ENCODE measurements at places on chromosomes 3 and 15.

- no peak for DNase-seq
These were observed 10.8 kb upstream of the SKIL start for GRCh38 chr3:170346481-170347392.

GRCh38 chr3:30473374-30474051 is 132.9 kb upstream of the TGFBR2 start:
- DNase-seq: no peak

GRCh38 chr3:11476735-11477144 is 167.0 kb downstream of the VGLL4 start:
- no peak for DNase-seq

DNA sequence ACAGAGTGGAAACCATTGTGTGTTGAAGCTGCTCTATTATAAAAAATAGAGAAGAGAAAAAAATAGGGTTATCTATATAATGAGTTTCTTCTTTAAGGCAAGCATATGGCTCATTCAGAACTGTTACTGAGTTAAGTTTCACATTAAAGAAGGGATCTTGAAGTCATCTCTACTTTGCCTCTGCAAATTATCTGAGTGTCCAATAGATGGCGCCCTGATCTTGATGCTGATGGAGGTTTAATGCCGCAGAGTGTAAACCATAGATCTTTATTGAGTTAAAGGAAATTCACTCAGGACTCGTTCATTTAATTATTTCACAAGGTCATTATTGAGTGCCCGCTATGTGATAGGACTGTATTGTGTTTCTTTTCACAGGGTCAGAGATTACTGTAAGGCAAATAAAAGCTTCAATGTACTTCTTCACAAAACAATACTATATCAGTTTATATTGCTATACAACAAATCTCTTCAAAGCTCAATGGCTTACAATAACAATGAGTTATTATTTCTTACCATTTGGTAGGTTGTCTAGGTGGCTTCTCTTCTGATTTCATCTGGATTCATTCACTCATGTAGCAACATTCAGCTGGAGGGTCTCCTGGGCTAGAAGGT is 171.4 kb downstream of the NSUN3 start:
- DNase-seq: no peak

GRCh38 chr3:156253150-156253549 is 132.8 kb downstream of the KCNAB1 start:
- no peak for DNase-seq

GRCh38 chr3:10432156-10432845 is 73.1 kb downstream of the ATP2B2 start:
- DNase-seq: no peak

GRCh38 chr3:78614486-78614885 is 1153.3 kb downstream of the ROBO1 start:
- no peak for DNase-seq

- DNase-seq: no peak
These were observed 54.7 kb downstream of the FAM98B start for GRCh38 chr15:38508647-38509046.

- peak; percentile 48 for DNase-seq
These were observed 77.5 kb upstream of the IL12A start for GRCh38 chr3:159910991-159911663.

DNA sequence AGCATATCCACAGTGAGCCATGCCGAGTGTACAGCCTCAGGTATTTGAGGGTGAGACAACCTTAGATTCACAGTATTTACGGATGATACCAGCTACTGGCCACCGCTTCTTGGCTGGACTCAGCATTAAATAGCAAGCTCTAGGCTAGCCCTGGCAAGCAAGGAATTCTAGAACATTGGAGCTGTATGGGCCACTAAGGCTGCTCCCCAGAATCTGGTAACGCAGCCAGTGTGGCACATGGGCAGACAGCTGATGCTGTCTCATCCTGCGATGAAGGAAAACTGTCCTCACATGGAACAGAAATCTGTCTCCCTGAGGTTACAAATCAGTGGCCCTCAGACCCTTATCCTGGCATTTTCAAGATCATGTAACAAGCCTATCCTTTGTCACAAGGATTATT is 57.6 kb upstream of the RGMA start:
- DNase-seq: no peak

- no peak for DNase-seq
These were observed 488.9 kb downstream of the GABRG3 start for GRCh38 chr15:27459836-27460235.

- peak; percentile 25 for DNase-seq
These were observed 147.6 kb downstream of the KLF13 start for GRCh38 chr15:31474059-31474868.

- DNase-seq: no peak
These were observed 88.9 kb upstream of the CBLB start for GRCh38 chr3:105957722-105958121.

- DNase-seq: no peak
These were observed 24.4 kb downstream of the P3H2 start for GRCh38 chr3:190096345-190096744.

DNA sequence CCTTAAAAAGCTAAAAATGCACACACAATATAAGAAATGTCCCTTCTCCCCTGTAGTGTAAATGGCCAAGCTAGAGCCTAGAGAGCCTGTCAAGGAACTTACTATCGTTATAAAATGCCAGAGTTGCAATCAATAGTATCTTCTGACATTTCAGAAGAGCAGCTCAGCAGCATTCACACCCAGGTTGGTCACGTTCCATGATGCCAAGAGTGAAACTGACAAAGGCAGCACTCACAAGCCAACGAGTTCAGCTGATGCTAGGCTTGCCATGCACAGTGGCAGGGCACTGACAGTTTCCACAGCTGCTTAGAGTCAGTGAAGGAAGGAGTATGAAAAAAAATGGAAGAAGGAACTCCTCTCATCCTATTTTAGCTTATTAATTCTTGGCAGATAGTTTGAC is 331.4 kb upstream of the CCDC54 start:
- no peak for DNase-seq

DNA sequence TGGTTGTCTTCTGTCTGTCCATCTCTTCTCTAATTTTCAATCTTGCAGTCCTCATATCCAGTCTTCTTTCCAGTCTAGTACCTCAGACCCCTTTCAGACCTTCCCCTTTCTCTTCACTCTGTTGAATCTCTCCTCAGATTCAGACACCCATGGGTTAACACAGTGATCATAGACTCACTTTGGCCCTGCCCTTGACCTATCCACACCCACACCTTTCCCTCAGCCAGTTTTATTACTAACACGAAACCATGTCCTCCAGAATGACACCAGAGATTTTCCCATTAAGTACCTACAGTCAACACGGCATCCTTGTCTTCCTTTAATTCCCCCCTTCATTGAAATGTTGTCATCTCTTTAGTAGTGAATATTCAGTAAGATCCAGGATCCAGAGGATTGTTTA is 74.5 kb upstream of the UBE2E2 start:
- no peak for DNase-seq

DNA sequence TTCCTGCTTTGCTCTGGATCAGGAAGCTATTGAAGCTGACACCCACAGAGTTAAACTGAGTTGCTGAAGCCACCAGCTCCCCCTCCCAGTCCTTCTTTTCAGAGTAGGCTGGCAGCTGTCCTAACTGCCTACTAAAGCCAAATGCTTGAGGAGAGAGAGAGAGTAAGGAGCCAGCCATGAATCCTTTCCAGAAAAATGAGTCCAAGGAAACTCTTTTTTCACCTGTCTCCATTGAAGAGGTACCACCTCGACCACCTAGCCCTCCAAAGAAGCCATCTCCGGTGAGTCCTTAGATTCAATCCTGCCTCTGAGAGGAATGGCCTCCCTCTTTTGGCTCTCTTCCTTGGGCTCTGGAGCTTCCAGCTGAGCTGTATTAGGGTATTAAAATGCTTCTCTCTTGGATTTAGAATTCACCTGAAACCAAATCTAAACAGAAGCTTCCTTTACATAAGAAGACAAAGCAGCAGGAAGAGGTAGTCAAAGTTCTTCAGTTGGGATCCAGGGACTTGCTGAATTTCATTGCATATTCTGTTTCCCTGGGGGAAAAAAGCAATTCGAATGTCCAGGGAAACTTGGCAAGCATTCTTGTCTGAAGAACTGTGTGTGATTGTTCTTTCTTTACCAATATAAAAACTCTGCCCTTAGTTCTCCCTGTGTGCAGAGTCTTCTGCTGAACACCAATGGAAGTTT is at the start of gene SLC15A2:
SLC15A2 (plus strand) TSS at position 101 of the 690 bp plus-strand sequence; CDS start at position 177, 76 bp downstream.
- DNase-seq: no peak

DNA sequence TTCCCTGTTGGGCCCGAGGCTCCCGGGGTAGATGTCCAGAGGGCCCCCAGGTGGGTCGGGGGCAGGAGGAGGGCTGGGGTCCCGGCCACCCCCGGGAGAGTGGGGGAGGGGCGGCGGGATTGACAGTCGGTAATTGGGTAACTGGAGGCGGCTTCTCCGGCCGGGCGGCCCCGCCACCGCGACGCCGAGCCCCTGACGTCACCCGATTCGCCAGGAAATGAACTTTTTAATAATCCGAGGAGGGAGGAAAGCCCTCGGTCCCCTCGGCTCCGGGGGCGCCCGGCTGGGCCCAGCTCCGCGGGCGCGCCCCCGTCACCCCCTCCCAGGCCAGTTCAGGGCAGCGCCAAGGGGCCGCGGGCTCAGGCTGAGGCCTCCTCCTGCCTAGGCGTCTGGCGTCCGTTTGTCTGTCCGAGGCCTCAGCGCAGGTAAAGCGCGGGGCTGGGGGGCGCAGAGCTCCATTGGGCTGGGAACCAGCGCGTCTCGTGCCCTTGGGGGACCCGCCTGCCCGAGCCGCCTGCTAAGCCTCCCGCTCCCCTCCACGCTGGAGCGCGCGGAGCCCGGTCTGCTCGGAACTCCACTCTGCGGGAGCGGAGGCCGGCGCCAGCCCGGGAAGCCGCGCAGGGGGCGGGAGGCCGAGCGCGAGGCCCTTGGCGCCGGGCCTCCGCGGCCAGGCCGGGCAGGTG is 3.9 kb downstream of the GATA2 start:
- DNase-seq: peak; percentile 53

- DNase-seq: no peak
These were observed 13.8 kb downstream of the RPL39L start for GRCh38 chr3:187125319-187126031.

DNA sequence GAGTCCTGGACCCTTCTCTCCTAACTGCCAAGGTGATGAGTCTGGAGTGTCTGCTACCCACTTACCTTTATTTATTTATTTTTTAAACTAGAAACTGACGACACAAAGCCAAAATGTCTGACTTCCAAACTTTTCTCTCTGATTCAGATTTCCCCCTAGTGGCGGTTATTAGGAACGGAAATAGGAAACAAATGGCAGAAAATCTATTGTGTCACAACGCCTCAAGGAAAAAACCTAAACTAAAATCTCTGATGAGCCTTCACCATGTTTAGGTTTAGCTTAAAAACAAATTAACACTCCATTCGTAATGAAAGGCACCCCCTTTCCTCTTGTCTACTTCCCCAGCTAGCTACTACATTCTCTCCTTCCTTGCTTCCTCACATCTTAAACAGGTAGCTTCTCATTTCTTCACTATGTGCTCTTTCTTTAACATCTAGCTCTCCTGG is 94.0 kb upstream of the MEX3B start:
- DNase-seq: no peak
